ENCODE measurements at places on chromosomes 7 and 10.

DNA sequence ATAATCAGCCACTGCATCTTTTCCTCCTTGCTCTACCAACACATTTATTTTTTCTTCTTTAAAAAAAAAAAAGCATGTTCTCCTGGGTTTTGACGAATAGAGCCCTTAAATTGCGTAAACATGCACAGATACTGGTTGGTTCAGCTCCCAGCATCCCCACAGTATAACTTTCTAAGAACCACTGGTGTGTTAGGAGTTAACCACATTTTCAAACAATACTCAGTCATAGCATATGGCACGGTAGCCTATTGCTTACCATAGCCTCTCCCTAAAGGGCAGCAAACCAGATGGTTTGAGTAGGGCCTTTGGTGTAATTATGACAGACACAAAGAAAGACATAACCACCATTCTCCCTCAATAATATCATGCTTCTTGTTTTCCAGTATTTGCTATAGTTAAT lies 145.0 kb downstream of the LRRC4 start:
- H3K4me3 ChIP-seq = no peak overlapping the region
- peak; percentile 62 for DNase-seq
- H3K27ac ChIP-seq = no peak overlapping the region
- no peaks in the 10 kb centered on the region for H3K27me3 ChIP-seq

GRCh38 chr10:34295142-34295548 lies 520.0 kb downstream of the PARD3 start:
- H3K27me3 ChIP-seq = no peaks in the 10 kb centered on the region
- no peak overlapping the region for H3K4me3 ChIP-seq
- DNase-seq = peak; percentile 38
- peaks cover 13% of the 10 kb centered on the region for H3K4me1 ChIP-seq
- no peak overlapping the region for H3K27ac ChIP-seq
- no peaks in the 10 kb centered on the region for H3K36me3 ChIP-seq

- no peak for DNase-seq
- H3K27me3 ChIP-seq = no peaks in the 10 kb centered on the region
- no peaks in the 10 kb centered on the region for H3K4me1 ChIP-seq
- H3K4me3 ChIP-seq = no peak overlapping the region
Observed at GRCh38 chr10:11489591-11489990, 121.9 kb downstream of the USP6NL start.

DNA sequence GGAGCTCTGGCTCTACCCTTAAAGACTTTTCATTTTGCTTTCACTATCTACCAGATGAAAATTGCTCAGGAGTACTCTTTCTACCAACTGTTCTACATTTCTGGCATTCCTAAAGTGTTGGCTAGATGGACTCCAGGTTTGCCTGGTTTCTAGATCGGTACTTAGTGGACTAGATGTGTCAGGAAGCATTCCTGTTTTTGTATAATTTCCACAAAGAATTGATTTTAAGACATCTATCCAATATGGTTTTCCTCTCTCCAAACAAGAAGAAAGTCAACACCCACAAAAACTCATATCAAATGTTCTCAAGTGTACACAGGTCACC lies 157.7 kb downstream of the CHRM2 start:
- H3K4me1 ChIP-seq = peaks cover 6% of the 10 kb centered on the region
- peak overlapping the region; percentile 99 for H3K27ac ChIP-seq
- no peaks in the 10 kb centered on the region for H3K27me3 ChIP-seq
- no peaks in the 10 kb centered on the region for H3K36me3 ChIP-seq
- H3K4me3 ChIP-seq = no peak overlapping the region

- H3K4me3 ChIP-seq = peak overlapping the region; percentile 27
- H3K4me1 ChIP-seq = peaks cover 6% of the 10 kb centered on the region
- H3K27me3 ChIP-seq = no peaks in the 10 kb centered on the region
- H3K36me3 ChIP-seq = no peaks in the 10 kb centered on the region
- peak; percentile 82 for DNase-seq
Observed at GRCh38 chr10:52027055-52027705, 286.9 kb upstream of the DKK1 start.

GRCh38 chr7:139813151-139813550 lies 15.9 kb upstream of the TBXAS1 start:
- no peak overlapping the region for H3K27ac ChIP-seq
- H3K4me3 ChIP-seq = no peak overlapping the region
- H3K36me3 ChIP-seq = no peaks in the 10 kb centered on the region
- H3K27me3 ChIP-seq = no peaks in the 10 kb centered on the region
- H3K4me1 ChIP-seq = peaks cover 9% of the 10 kb centered on the region

DNA sequence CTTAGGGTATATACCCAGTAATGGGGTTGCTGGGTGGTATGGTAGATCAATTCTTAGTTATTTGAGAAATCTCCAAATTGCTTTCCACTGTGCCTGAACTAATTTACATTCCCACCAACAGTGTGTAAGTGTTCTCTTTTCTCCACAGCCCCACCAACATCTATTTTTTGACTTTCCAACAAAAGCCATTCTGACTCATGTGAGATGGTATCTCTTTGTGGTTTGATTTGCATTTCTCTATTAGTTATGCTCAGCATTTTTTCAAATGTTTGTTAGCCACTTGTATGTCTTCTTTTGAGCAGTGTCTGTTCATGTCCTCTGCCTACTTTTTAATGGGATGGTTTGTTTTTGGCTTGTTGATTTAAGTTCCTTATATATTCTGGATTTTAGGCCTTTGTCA lies 66.4 kb downstream of the MGAM2 start:
- no peak for DNase-seq
- no peaks in the 10 kb centered on the region for H3K4me1 ChIP-seq
- no peaks in the 10 kb centered on the region for H3K36me3 ChIP-seq
- no peaks in the 10 kb centered on the region for H3K27me3 ChIP-seq
- no peak overlapping the region for H3K27ac ChIP-seq

GRCh38 chr10:1567742-1568495 lies 169.4 kb downstream of the ADARB2 start:
- no peaks in the 10 kb centered on the region for H3K36me3 ChIP-seq
- DNase-seq = no peak
- H3K4me3 ChIP-seq = no peak overlapping the region
